Stimulated activated CD8-positive, alpha-beta memory T cell treated with anti-CD3 and anti-CD28 coated beads, Interleukin-7, amount 100 ng/mL, for 24 hours (primary cell): ENCODE measurements at places on chromosomes 2 and 18.

DNA sequence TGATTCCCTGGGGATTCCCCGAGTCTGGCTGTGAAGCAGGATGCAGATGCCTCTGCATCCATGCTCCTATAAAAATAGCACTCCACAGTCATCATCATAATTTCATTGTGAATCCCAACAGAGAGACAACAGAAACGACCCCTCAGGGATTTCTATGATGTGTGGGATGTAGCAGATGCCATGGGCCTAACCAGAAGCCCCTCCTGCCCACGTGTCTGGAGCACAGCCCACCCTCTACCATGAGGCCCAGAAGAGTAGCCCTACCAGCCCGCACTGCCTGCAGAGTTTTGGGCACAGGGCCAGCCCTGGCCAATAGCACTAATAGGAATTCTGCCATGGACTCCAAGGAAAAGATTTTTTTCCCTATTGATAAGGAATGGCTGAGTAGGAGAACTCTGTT, 66.6 kb downstream of the GYPC start:
- DNase-seq: no peak

DNA sequence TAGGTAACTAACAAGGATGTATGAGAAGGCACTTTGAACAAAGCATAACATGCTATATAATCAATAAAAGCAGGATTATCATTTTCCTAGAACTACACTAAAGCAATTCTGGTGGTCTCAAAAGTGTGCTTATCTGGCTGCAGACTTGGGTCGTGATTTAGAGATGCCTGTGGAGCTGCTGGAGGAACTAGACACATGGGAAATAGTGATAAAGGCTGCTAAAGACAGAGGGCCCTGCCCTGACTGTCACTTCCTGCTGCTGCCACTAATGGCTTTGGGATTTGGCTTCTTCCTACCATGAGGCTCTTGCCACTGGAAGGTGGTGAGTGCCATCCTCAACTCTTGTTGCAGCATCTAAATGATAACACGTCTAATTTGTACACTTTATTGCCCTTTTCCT, 22.5 kb downstream of the TMEM178A start:
- no peak for DNase-seq

DNA sequence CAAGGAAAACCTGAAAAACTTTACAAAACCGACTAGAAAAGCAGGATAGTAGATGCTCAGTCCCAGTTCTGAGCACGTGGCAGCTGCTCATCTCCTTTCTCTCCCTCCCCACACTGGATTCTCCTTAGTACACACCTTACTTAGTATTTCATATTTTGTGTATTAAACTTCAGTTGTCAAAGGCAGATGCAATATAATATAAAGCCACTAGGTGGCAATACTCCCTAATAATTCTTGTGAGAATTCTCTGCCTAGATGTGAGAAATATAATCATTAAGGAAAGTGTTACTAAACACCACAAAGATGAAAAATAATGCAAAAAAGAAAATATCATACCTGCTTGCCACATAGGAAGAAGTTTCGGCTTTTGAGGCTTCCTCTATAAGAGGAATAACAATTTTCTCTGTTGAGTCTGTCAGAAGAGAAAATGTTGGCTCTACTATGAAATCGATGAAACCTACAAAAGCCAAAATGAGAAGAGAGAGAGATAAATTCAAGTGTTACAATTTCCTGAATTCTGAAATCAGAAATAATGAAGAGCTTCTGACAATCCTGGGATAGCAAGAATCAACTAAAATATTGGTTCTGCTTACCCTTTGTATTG, 200.6 kb downstream of the PPP1R1C start:
- DNase-seq: no peak

GRCh38 chr2:36672199-36672598, 24.3 kb upstream of the VIT start:
- no peak for DNase-seq

- DNase-seq: no peak
Observed at GRCh38 chr2:199940373-199940772, 14.9 kb downstream of the TYW5 start.

DNA sequence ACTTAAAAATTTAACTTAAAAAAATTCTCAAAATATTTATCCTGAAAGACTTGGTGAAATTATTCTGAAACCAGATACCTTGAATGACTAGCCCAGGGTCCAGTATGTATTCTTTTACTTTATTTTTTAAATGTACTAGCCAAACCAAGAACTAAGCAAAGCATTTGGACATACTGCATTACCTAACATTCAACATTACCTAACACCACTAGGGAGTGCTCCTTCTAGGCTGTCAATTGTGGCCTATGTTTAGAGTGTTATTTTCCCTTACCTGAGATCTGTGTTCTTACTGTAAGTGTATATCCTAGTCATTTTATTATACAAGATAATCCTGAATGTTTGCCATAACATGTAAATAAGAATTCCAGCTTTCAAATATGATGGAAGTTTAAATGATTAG, 496.6 kb downstream of the PTPRM start:
- no peak for DNase-seq

- no peak for DNase-seq
Observed at GRCh38 chr18:50183556-50183955, 11.4 kb downstream of the MYO5B start.

GRCh38 chr2:29699045-29699444, 222.3 kb downstream of the ALK start:
- no peak for DNase-seq

DNA sequence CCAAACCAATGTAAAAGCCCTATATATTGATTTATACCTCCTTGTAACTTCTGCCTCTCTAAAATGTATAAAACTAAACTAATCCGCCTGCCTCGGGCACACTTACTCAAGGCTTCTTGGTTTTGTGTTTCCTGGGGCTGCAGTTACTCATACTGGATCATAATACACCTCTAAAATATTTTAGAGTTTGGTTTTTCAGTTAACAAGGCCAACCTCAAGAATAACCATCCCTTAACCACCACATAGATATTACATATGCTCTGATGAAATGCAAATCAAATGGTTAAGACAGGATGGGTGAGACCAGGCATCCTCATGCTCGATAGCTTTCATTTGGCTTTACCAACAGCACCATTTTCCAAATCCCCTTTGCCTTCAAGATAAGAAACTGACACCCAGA, 46.4 kb downstream of the UXS1 start:
- no peak for DNase-seq

- DNase-seq: no peak
Observed at GRCh38 chr2:46068636-46069035, 228.6 kb upstream of the EPAS1 start.

DNA sequence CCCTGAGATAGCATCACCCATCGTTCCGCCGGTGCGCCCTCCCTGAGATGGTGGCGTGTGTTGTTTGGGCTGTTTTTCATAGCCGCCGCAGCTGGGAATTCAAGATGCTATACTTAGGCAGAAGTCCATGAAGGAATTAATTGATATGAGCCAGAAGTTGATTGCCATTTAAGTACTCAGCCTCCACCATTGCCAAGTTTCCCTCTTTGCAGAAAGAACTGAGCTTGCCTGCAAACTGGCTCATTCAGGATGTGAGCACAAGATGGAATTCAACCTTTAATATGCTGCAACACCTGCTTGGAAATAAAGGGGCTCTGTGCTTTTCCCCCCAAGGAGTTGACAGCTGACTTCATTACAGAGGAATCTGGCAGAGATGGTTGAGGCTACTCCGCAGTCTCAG, 295.5 kb downstream of the ZNF521 start:
- no peak for DNase-seq

GRCh38 chr2:120824246-120824645, 88.6 kb downstream of the GLI2 start:
- no peak for DNase-seq

DNA sequence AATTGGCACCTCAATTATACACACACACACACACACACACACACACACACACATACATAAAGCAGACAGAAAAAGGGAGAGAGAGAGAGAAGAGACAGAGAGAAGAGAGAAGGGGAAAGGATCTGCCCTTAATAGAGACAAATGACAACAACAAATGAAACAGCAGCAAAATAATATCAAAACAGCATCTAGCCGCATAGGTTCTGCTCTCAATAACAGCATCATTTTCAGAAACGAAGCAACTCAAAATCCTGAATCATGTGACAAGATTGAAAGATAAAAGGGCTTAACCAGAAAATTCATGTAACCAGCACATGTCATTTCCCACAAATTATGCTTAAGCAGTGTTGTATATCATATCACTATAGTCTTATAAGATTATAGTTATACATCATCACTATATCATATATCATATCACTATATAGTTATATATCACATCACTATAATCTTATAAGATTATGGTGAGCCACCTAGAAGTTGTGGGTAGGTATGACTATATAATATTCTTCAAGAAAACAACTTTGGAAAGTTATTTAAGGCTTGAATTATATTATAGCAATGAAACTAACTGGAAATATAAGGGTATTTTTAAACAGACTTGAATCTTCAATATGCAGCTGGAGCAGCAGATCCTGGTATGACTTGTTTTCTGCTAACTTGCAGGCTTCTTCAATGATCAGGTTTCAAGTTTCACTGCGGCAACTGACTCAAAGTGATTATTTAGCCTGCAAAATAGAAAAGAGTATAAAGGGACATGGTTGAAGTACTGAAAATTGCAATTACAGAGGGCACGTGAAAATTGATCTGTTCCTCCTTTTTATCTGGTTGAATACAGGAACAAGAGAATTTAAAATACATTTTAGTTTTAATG, 16.1 kb upstream of the VPS54 start:
- DNase-seq: no peak

GRCh38 chr18:50967714-50968661, at the start of gene ELAC1:
Gene ELAC1 (plus strand): TSS chr18:50968040. CDS start chr18:50974405, 6,365 bp downstream.
- peak; percentile 30 for DNase-seq

- no peak for DNase-seq
Observed at GRCh38 chr2:173584676-173585458, 230.2 kb downstream of the CDCA7 start.

DNA sequence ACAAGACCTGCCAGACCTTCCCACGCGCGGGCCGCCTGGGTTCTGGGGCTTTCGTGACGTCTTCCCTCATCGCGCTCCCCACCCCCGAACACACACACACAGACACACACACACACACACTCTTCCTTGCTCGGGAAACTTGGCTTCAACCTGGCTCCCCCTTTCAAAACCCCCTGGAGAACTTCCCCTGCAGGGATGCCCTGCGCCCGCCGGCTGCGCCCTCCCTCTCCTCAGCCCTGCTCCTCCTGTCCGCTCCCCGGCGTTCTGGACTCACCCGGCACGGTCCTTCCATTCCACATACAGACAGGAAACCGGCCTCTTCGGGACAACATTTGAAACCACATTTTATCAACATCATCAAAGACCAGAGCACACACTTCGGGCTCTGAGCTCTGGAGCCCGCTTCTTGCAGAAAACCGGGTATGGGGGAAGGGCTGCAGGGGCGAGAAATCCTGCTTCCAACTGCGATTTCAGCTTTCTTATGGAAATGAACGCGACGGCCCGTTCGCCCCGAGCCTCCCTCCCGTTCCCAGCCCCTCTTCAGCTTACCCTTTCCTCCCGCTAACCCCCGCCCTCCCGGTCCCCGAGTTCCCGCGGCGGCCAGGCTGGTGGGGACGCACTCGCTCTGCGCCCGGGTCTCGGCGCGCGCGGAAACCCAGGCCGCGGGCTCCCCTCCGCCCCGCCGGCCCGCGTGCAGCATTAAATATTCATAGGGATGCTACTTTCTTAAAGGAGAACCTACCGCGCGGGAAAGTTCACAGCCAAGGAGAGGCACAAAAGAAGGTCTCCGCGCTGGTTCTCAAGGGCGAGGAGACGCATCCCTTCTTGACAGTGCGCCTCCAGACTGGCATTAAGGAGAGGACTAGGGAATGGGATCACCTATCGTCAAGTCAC, 18.3 kb downstream of the POU3F3 start:
- no peak for DNase-seq

GRCh38 chr2:144516411-144516980, 3.4 kb downstream of the ZEB2 start:
- no peak for DNase-seq

DNA sequence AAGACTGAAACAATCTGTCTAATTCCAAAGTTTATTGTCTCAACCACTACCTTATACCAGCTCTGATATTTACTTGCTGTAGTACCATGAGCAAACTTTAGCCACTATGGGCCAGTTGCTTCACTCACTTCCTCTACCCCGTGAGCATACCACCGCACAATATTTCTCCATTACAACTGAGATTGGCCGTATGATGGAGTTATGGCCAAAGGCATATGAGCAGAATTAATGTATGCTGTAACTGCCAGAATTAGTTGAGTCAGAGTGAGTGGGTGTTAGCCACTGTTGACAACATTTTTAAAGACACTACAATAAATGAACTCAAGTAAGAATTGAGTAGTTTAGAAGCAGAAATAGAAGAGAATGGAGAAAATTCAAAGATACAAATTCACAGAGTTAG, 69.7 kb downstream of the LRATD1 start:
- DNase-seq: no peak

- no peak for DNase-seq
Observed at GRCh38 chr2:239298116-239298804, 102.6 kb downstream of the HDAC4 start.

DNA sequence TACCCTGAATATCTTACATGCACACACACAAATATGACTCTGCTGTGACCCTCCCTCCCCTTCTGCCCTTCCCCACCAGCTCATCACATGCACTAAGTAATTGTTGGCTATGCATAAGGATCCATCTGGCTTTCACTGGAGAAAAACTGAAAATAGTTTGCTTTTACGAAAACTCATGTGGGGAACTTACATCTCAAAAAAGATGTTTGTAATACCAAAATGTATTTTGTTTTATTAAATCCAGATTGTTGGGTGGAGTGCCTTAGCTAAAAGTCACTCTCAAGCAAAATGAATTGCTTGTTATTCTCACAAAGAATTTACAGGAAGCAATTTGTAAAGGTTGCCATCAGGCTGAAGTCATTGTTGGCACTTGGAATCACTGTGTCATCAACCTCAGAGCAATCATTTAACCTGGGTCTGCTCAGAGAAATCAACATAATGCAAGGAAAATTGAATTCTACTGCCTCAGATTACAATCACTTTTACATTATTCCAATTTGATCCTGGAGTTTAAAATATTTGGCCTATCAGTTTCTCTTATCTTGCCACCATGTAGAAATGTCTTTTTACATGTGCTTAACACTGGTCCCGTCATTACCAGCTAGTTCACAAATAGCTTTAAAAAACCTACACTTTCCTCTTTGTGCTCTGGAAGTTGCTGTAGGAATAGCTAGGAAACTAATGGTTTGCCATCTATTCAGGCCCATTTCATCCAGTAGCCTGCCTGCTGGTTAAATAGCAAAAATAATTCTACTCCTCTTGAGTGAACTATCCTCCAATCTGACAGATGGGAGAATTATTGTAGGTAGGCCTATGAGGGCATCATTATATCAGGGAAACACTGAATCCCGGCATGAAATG, 90.3 kb upstream of the TMEM17 start:
- DNase-seq: no peak

- DNase-seq: no peak
Observed at GRCh38 chr2:128304715-128305554, 13.7 kb downstream of the HS6ST1 start.

GRCh38 chr2:178526256-178526655, 46.0 kb downstream of the PLEKHA3 start:
- DNase-seq: no peak

GRCh38 chr18:37487400-37487867, 78.2 kb downstream of the CELF4 start:
- no peak for DNase-seq

GRCh38 chr2:5764041-5764440, 71.9 kb downstream of the SOX11 start:
- DNase-seq: no peak
